Neural progenitor cell (in vitro differentiated cells): ENCODE measurements at places on chromosomes 2 and 18. TPM values are rescaled to one million over a fixed set of nuclear protein-coding genes. Genes with fewer than 3 reads are reported as not detected.

The ANTXR1 gene
- 6.5 and 6.7 TPM in 2 replicates for total RNA-seq

The FNDC4 gene
- 6.2 and 18.3 TPM in 2 replicates for total RNA-seq

The UGT1A8 gene
- total RNA-seq, result not detected in 2 replicates

The POTEF gene
- 15.1 and 17.6 TPM in 2 replicates for total RNA-seq

The DCDC2C gene
- total RNA-seq, result not detected in 2 replicates

The RBM43 gene
- total RNA-seq, result 1.1 and 2.0 TPM in 2 replicates

The TWIST2 gene
- 0.51 and 1.7 TPM in 2 replicates for total RNA-seq

The TFPI gene
- 12.9 and 16.6 TPM in 2 replicates for total RNA-seq

The TUBA4B gene
- total RNA-seq, result not detected in 2 replicates

The SLC16A14 gene
- 10.8 and 12.4 TPM in 2 replicates for total RNA-seq

The CNDP2 gene
- 56.1 and 69.7 TPM in 2 replicates for total RNA-seq

The ACMSD gene
- total RNA-seq, result not detected in 2 replicates

The UGT1A10 gene
- not detected in 2 replicates for total RNA-seq

DNA sequence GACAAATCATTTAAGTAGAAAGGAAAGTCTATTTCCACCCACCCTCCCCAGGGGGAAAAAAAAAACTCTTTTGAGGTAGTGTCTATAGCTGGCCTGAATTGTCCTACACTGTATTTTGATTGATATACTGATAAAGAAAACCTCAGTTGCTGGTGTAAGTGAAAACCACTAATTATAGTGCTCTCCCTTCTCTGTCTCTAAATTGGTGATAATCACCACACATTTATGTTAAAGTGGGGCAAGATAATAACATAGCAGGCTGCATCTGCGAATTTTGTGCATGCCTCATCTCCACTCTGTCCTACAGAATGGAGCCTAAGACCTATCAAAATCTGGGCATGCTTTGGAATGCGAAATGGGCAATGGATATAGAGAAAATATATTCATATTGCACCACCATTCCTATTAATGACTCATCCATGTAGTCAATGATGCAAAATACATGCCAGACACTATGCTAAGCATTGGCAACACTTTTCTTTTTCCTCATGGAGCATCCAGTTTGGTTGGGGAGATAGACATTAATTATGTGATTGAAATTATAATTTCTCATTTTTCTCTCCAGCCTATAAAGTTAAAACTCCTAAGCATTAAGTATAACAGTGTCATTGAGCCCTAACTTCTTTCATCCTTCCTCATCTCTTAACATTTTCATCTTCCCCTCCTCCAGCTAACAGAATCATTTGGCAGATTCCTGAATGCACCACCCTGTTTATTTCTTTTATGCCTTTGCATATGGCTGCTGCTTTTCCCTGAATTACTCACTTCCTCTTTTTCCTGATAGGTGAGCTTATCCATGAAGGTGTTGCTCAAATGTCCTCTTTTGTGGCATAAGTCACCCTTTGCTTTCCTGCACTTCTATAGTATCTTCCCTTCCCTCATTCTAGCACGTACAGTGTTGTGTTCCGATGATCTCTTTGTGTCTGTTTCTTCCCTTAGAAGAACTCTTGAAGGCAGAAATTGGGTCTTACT lies 58.2 kb downstream of the SLC9A2 start:
- DNase-seq, result no peak

DNA sequence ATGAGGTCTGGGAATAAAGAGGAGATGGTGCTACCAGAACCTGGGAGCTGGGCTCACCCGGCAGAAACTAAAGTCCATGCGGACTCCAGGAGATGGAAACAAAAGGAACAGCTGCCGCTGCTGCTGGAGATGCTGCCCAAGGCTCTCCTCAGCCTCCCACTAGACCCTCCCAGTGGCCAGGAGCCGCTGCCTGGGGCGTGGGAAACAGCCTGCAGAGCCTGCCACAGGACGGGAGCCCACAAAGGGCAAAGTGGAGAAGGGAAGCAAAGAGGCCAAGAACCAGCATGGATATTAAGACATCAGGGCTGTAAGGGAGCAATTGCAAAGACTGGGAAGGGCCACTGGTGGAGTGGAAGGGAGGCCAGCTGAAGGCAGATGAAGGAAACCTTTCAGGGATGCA lies 179.6 kb downstream of the NCK2 start:
- no peak for DNase-seq

DNA sequence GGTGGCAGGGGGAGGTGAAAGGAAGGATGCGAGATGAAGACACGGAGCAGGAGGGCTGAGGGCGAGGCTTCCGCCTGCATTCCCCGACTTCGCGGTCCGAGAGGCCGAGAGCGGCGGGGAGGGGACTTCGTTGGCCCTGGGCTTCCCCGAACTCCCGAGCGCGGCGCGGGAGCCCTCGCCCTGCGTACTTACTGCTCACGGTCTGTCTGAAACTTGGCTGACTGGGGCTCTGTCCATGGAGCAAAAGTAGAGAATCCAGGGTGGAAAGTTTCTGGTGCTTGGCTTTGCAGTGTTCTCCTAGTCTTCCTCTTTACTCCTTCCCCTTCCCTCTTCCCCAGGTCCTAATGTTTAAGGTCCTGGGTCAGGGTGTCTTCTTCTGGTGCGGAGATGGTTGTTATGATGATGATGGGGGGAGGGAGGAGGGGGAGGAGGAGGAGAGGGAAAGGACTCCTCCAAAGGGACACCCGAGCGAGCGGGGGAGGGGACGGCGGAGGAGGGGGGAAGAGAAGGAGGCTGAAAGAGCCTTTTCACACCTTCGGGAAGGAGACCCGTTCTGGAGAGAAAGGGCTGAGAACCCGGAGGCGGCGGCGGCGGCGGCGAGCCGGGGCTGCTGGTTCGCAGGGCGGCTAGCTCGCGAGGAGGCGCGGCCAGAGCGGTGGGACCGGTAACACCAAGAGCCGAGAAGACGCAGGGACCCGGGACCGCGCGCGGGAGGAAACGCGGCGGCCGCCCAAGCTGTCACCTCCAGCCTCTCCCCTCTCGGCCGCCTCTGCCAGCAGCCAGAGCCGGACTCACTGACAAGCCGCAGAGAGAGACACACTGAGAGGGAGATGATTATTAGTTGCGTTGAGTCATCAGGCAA lies at the start of gene SATB2:
Gene SATB2 (minus strand): TSS at position 793 of the 862 bp plus-strand sequence. CDS start 1,902 bp downstream, outside the sequence.
- DNase-seq, result peak; percentile 69

DNA sequence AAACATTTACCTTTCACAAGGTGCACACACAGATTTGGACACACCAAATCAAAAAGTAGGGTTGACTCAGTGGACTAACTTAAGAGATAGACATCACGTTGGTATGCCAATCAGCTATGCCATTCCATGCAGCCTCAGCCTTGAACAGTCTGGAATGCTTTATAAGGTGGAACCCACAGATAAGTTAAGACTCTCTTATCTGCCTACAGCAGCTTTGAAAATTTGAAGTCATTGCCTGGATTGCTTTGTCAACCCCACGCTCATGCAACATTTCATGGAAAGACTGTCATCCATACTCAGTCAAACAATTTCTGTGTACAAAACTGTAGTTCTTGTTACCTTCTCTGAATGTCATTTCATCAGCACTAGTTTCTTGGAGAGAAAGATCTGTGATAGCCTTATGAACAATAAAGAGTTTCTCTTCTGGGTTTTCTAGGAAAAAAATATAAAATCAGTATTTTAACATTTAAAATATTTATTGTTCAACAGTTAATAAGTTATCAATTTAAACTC lies 1.2 kb downstream of the ERMN start:
- DNase-seq, result no peak

DNA sequence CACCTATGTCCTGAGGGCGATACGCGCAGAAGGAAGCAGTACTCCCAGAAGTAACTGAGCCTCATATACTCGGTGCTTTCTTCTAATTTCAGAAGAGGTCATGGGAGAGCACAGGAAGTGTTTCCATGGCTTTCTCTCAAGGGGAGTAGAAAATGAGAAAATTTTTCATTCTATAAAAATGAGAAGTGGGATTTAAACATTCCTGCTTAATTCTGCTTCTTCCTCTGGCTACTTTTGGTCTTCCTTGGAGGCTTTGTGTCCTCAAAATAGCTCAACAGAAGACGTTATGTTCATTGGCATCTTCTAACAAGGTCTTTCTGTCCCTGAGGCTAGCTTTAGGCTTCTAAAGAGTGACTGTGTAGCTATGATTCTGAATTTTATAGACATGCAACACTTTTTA lies 497.0 kb downstream of the TDRD15 start:
- DNase-seq, result no peak

DNA sequence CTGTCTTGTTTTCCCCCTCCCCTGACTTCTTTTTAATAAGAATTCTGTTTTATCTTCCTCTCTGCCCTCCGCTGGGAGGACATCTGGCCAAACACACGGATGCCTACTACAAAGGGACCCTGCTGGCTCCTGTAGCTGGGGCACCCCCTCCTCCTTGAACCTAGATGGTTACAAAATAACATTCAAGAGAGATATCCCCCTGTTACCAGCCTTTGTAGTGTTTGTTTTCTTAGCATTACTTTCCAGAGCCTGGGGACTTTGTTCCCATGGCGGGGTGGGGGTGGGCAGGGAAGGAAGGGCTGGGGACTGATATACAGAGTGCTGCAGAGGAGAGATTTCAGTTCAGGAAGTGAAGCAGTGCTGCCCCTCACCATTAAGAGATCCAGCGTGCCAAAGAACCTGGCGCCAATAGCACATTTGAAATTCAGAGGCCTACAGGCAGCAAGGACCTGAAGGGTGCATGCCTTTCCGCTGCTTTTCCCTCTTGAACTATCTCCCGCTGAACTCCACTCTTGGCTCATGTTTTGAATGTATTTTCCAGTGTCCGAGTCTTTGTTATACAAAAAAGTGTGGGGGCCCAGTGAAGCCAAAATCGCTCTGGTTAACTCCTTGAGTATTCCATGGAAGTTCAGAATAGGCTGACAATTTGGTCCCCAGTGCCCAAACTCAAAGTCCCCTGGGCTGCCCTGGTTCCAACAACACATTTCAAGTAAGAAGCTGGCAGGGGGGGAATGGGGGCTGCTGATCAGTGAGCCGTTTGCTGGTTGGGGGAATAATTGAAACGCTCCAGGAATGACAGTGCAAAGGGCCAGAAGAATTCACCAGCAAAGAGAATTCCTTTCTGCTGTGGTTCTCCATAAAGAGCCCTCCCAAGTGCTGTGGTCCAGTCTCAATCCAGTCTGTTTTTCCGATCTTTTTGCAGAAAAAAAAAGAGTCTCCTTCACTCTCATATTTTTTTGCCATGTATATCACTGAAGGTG lies 94.8 kb upstream of the THOC1 start:
- peak; percentile 7 for DNase-seq

GRCh38 chr2:166727095-166727494 lies 161.2 kb upstream of the XIRP2 start:
- DNase-seq, result no peak

DNA sequence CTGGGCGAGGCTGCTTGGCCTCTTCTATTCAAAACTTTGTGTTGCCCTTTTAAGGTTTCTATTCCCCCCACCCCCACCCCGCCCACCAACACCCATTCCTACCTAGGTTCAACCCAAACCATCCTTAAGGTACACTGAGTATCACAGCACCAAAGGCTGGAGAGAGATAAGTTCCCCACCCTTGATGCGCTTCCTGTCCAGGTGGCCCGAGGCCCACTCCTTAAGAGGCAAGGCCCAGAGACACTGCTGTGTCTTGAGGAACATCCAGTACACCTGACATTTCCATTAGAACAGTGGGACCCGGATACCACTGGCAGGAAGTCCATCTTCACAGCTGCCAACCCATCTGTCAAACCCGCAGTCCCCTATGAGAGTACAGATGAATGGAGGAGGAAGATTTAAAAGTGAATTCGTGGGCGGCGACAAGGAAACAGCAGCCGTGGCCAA lies 277 bp upstream of the INPP1 start:
- DNase-seq, result no peak

DNA sequence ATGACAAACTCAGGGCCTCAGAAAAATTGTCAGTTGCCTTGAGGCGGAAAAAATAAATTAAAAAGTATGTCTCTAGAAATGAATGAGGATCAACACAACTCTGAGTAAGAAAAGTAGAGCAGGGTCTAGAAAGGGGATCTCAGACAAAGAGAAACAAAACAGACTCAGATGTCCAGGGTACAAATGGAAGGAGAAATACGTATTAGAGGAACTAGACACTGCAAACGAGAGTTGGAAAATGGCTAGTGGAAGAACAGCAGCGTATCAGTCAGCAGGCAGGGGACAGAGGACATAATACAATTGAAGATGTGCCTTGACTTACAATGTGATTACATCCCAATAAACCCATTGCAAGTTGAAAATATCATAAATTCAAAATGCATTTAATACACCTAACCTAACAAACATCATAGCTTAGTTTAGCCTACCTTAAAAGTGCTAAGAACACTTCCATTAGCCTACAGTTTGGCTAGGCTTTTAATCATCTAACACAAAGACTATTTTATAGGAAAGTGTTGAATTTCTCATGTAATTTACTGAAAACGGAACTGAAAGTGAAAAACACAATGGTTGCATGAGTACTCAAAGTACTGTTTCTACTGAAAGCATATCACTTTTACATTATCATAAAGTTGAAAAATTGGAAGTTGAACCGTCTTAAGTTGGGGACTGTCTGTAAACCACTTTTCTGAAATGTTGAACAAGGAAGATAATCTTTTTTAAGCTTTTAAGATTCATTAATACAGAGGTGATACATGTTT lies 182.8 kb downstream of the NBAS start:
- DNase-seq, result no peak

DNA sequence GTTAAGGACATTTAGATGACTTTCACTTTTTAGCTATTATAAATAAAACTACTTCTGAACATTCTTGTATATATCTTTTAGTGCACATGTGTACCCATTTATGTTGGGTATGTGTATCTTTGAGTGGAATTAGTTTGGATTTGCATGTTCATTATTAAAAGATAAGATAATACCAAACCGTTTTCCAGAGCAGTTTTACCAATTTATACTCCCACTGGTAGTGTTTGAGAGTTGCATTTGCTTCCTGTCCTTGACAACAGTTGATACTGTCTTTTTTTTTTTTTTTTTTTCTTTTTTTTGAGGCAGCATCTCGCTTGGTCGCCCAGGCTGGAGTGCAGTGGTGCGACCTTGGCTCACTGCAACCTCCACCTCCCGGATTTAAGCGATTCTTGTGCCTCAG lies 23.3 kb downstream of the SLC30A6 start:
- DNase-seq, result no peak

- no peak for DNase-seq
Observed at GRCh38 chr2:20766798-20767644, 55.9 kb downstream of the LDAH start.

GRCh38 chr2:80499095-80499494 lies 194.5 kb upstream of the LRRTM1 start:
- peak; percentile 42 for DNase-seq

- peak; percentile 32 for DNase-seq
Observed at GRCh38 chr2:16271231-16271896, 331.0 kb downstream of the MYCN start.

- DNase-seq, result no peak
Observed at GRCh38 chr18:23077493-23078256, 57.6 kb upstream of the CABLES1 start.

DNA sequence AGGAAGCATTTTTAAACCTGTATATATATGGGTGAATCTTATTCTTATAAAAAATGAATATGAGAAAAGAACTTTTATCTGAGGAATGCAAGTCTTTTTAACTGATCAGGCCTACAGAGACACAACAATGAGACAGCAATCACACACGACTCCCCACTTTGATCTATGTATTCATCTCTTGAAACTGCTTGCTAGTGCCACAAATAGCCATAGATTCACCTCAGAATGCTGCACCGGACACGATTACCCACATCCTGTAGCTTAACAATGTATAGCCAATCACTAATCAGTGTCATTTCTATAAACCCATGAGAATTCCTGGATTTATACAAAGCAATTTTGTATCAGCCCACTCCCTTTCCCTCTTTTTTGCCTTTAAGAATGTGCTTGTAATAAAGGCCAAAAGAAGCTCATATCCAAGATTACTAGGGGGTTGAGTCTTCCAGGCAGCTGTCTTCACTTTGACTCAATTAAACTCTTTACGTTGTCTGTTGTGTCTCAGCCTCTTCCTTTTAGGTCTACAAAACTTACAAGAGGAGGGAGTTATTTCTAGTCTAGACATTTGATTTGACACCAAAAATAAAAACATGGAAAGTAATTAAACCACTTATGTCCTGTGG lies 94.9 kb downstream of the MBD2 start:
- DNase-seq, result no peak
